IMR-90 (cell line): ENCODE measurements at places on chromosomes 7 and 10.
A peak's percentile ranks its signal among the peaks of the same experiment; 100 is the strongest.

DNA sequence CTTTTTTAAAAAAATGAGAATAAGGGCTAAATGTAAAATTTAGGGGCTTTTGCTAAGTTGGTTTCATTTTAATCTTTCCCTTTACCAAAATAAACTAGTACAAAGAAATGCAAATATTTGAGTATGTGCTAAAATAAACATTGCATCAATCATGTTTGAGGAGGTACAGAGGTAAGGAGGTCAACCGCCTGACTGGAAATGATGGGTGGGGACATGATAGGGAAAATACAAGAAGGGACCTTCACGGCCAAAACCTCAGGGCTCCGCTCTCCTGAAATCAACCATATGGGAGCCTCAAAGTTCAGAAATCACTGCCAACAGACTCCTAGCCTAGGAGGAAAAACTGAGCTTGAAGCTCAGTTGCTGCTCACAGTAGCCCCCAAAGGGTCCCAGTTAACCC, 207.6 kb downstream of the AHR start:
- DNase-seq: peak; percentile 13

GRCh38 chr7:83305027-83305426, 142.3 kb upstream of the PCLO start:
- no peak for DNase-seq

- DNase-seq: no peak
These were observed 7.0 kb upstream of the PDCD4 start for GRCh38 chr10:110864662-110865140.

- DNase-seq: no peak
These were observed 447.6 kb upstream of the ZMIZ1 start for GRCh38 chr10:78620985-78621799.

- DNase-seq: no peak
These were observed 7.9 kb upstream of the CYREN start for GRCh38 chr7:135178364-135178763.

DNA sequence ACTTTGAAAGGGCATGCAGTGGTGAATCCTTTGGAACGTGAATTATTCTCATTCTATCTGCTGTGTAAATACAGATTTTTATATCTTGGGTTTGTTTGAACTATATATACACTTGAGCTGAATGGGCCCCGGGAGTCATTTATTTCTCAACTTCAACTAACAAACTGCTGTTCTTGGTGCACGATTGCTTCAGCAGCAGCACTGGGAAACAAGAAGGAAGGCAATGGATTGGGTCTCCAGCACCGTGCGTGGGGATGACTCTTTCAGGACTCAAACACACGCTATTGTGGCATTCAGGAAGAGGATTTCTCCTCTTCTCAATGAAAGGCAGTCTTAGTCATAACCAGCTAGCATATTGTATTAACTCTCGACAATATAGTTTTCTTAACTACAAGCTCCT, 226.0 kb upstream of the NFE2L3 start:
- no peak for DNase-seq

GRCh38 chr10:98361131-98362025, 53.6 kb downstream of the PYROXD2 start:
- DNase-seq: peak; percentile 100

- no peak for DNase-seq
These were observed 12.2 kb downstream of the UNCX start for GRCh38 chr7:1244700-1245523.

GRCh38 chr7:16634271-16634738, 11.2 kb downstream of the ANKMY2 start:
- no peak for DNase-seq

GRCh38 chr10:43982250-43982649, 333.6 kb upstream of the ZNF32 start:
- no peak for DNase-seq

DNA sequence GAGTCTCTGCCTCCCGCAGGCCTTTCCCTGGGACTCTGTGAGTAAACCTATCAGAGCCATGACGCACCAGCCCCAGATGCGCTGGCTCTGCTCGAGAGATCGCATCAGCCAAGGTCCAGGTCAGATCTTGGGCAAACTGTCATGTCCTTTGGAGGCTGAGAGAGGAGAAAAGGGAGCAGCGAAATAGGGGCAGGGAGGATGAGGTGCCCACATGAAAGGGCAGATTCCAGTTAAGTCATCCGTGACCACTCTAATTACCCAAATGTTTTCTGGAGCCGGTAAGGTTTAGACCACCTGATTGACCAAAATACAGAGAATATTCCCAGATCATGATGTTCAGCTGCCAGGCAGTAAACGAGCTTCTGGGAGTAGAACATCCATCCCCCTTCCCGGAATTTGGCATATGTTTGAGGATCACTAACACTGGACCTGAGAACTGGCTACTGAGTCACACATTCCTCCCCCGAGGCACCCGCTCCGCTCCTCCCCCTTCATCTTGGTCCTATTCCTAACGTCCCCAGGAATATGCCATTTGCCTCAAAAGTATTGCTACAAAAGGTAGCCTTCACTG, 88.0 kb downstream of the FGFR2 start:
- DNase-seq: no peak

DNA sequence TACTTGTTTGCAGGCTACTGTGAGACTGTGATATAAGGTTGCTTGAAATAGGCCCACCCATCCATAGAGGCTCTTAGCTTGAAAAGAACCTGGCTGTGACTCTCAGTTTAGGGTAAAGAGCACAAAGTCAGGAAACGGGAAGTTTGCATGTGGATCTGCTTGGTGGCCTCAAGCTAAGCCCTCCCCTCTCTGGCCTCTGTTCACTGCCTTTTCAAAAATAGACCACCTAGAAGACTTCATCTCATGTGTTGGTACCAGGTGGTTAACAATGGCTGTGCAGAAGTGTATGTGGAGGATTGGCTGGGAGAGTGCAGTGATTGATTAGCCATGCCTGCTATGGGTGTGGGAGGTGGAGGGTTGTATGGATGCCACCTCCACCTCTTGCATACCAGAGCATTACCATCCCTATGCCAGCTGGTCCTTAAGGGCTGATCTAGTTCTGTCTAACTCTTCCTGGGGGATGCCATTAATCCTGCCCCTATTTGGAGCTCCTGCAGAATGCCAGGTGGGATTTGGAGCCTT, 122.0 kb downstream of the ZMIZ1 start:
- no peak for DNase-seq

DNA sequence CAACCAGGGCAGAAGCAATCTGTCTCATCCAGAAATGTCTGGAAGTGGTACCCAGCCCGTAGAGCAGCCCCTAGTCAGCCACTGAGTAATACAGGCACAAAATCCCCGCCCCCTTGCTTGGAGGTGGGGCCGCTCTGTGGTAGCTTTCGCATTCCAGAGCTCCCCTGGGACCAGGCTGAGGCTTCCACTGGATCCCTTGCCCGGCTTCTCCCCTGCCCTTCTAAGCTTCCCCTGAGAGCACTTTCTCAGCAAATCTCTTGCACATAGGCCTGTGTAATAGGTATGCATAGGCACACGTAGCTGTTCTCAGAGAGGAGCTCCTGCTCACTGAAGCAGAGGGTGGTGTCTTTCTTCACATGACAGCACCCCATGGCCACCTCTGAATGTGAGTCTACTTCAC, 144.2 kb downstream of the BMS1 start:
- no peak for DNase-seq

- no peak for DNase-seq
These were observed 24.9 kb downstream of the PPP2R2D start for GRCh38 chr10:131925716-131926115.

- DNase-seq: no peak
These were observed 19.8 kb downstream of the PNLIP start for GRCh38 chr10:116565534-116565933.

- no peak for DNase-seq
These were observed 2.8 kb downstream of the PRKG1 start for GRCh38 chr10:51077074-51077473.

- no peak for DNase-seq
These were observed 22.3 kb downstream of the MACROH2A2 start for GRCh38 chr10:70074971-70075370.

GRCh38 chr10:19947656-19948055, 131.4 kb downstream of the PLXDC2 start:
- no peak for DNase-seq

- peak; percentile 85 for DNase-seq
These were observed 108.8 kb downstream of the EGFR start for GRCh38 chr7:55127622-55128081.

DNA sequence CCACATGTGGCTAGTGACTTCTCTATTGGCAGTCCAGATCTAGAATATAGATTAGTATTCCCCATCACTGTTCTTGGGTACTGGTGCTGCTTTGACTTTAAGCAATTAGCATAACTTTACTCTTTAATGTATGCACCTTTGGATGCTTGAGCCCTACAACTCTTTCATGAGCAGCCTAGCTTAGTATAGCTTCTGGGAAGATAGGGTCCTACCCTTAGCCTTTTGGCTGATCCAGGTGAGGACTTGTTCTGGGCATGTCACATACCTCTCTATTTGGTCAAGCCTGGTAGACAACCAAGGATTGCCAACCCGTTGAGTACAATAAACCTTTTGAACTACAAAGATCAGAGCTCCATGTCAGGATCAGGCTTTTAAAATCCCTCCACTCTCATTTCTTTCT, 17.7 kb downstream of the PCGF5 start:
- DNase-seq: no peak

GRCh38 chr10:8473205-8473604, 418.7 kb downstream of the GATA3 start:
- DNase-seq: peak; percentile 1

DNA sequence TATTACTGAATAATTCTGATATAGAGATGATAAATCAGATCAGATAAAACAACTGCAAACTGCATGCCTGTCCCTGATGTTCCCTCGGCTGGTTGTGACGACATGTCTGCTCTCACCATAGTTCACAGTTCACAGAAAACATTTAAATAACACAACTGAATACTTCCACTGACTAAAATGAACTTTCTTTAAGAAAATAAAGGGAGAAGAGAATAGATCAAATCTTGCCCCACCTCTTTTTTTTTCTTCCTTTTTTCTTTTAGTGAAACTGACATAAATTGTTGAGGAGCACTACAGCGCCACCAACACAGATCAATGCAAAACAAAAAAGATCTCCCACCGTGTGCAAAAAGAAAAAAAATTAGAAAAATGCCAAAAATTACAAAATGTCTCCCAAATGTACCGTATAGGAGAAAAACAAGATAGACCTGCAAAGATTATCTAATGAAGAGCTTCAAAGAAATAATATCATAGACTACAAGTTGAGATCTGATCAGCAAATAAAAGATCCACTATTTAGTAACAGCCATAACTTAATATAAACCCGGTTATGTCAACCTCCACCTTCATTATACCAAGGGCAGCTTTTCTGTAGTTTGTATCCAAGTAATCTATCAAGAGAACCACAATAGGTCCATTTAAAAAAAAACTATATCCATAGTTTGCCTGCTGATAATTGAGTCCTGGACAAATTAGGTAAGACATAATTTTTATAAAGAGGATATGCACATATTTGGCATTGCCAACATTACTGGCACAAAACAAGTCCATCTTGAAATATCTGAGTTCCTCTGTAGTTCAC, 30.7 kb upstream of the EPC1 start:
- DNase-seq: peak; percentile 45

GRCh38 chr10:117318909-117319308, 56.3 kb downstream of the PDZD8 start:
- peak; percentile 35 for DNase-seq

DNA sequence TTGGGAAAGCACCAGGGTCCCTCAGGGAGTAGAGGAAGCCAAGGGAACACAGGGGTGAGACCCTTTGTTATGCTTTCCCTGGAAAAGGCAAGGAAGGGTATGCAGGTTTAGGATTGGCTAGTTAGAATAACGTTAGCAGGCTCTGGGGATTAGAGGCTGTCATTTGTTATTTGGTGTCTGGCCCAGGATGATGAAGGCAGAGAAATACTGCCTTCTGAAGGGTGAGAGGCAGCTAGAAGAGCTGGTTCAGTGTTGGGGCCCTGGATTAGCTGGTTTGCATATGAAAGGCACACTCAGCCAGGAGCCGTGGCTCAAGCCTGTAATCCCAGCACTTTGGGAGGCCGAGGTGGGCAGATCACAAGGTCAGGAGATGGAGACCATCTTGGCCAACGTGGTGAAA, 3.0 kb upstream of the PILRA start:
- no peak for DNase-seq

DNA sequence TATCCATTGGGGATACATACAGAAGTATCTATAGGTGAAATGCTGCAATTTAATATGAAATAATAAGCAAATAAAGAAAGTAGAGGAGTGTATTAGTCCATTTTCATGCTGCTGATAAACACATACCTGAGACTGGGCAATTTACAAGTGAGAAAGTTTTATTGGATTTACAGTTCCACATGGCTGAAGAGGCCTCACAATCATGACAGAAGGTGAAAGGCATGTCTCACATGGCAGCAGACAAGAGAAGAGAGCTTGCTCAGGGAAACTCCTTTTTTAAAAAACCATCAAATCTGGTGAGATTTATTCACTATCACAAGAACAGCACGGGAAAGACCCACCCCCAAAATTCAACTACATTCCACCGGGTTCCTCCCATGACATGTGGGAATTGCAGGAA, 82.8 kb upstream of the TRIM24 start:
- no peak for DNase-seq

DNA sequence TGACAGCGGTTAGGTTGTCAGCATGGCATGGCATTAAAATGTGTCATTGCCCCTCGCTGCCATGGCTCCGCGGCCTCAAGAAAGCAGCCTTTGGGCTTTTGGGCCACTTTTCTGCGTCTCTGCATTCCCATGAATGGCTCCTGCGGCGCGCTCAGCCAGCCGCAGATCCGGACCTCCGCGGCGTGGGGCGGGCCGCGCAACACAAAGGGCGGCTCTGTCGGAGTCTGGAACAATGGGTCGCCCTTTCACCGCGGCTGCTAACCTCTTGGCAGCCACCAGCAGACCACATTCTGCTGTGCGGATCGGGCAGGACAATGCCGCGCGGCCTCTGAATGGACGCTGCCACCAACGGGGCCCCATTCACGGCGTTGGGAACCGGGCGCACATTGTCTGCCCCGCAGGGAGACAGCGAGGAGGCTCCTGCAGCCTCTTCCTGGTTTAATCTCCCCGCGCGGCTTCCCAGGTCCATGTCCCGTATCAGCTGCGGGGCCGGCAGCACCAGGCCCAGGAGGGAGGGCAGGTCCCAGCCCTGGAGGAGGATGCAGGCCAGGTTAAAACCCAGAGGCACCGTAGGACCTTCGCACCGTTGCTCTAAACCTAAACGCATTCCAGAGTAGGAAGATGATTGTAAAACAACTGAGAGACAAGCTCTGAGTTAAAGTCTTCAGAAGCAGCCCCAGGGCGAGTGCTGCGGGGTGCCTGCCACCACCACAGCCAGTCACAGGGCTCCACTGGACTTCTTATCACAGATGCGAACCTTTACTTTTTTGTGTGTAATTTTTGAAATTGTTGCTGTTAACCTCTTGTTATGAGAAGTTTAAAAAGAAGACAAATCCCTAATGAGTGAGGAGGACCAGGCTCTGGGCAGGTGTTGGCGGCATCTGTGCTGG, 71.6 kb downstream of the NKX6-2 start:
- no peak for DNase-seq

GRCh38 chr10:79442171-79443040, 3.0 kb downstream of the ZCCHC24 start:
- DNase-seq: no peak

GRCh38 chr7:69104023-69104422, 494.3 kb upstream of the AUTS2 start:
- DNase-seq: no peak
